ENCODE measurements at places on chromosomes 6 and 20.

GRCh38 chr20:13580707-13581106 is 58.0 kb downstream of the TASP1 start:
- no peak for DNase-seq

GRCh38 chr6:36226438-36227047 is 30.0 kb downstream of the BRPF3 start:
- no peak for DNase-seq

DNA sequence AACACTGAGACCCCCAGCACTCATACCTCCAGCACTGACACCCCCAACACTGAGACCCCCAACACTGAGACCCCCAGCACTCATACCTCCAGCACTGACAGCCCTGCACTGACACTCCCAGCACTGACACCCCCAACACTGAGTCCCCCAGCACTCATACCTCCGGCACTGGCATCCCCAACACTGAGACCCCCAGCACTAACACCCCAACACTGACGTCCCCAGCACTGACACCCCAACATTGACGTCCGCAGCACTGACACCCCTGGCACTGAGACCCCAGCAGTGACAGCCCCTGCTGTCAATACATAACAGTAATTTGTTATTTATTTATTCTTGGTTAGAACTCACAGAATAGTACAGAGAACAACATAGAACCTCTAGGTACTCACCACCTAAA is 58.0 kb downstream of the ERMARD start:
- no peak for DNase-seq

DNA sequence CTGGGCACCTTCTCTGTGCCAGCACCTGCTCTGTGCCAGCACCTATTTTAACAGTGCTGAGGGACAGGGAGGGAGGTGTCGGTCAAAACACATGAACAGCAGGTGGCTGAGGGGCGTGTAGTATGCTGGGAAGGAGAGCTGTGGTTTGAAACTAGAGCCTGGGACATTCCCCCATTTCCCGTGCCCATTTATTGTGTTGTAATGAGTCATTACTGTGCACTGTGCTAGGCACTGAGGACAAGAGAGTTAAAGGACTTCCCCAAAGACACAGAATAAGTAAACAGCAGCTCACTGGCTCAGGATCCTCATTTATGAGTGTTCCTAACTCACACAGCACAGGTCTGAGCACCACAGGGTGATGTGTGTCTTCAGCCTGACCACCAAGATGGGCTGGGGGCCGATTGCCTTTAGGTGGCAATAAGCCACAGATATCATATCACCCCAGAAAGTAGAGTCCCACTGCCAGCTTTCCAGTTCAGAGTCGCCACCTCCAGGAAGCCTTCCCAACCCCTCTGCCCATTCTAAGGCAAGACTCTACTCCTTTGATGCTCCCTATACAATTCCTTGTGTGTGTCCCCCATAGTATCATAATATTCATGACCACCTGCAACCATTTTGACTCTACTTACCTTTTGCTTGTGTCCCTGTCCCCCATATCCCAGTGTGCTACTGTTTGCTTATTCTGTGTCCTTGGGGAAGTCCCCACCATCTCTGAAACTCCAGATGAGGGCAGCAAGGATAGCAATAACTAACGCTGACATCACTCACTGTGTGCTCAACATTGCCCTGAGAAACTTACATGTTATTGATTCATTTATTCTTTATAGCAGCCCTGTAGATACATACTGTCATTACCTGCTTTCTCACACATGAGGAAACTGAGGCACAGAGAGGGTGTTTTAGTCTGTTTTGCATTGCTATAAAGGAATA is 87.3 kb downstream of the TOX2 start:
- DNase-seq: no peak

DNA sequence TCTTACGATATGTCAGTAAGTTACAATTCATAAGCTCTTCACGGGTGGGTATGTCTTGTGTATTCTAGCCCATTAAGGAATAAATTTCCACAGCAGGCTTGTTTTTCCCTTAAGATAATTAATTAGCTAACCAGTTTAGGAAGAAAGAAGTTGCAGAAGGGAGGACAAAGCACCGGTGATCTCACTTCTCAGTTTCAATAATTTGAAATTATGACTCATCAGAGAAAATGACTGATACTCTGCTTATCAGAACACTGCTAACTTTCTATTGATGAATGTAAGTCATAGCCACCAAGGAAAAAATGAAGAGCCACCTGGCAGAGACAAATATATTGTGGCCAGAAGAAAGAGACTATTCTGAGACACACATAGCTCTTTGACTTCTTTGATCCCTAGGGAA is 35.0 kb upstream of the ENTPD6 start:
- no peak for DNase-seq

GRCh38 chr6:166259296-166259977 is 48.8 kb downstream of the PRR18 start:
- no peak for DNase-seq

DNA sequence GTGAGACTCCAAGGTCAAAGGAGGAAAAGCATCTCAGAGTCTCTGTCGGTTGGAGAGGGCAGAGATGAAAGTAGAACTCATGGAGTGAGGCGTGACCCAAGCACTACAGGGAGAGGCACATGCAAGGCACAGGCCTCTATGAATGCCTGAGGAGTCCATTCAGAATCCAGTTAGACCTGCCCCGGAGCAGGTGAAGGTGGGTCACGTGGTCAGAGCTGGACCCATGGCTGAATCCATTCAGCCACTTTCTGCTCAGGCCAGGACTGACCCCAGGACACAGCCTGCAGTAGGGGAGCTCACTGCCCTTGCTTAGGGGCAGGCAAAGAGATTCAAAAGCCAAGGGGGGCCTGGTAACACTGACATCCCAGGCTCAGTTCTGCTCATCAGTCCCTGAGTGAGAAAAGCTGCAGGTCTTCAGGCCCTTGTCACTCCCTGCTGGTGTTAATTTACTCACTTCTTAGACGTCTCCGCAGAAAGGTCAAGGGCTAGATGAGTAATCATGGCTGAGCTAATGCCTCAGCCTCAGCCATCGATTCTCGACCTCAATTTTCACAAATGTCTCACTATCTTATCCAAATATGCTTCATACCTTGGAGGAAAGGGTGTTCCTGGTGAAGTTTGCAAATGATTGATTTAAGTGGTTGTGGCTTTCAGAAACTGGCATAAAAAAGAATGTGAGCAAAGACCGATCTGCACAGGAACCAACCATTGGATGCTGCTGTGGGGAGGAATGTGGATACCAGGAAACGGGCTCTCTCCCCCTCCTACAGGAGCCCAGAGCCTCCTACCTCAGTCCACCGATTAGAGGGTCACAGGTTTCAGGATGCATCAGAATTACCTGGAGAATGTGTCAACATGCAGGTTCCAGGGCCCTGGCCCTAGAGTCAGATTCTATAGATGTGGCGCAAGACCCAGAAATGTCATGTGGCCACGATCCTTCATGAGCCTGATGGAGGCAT is 584.4 kb downstream of the PTPRT start:
- no peak for DNase-seq

GRCh38 chr6:45026003-45026516 is 302.1 kb upstream of the RUNX2 start:
- DNase-seq: peak; percentile 57

DNA sequence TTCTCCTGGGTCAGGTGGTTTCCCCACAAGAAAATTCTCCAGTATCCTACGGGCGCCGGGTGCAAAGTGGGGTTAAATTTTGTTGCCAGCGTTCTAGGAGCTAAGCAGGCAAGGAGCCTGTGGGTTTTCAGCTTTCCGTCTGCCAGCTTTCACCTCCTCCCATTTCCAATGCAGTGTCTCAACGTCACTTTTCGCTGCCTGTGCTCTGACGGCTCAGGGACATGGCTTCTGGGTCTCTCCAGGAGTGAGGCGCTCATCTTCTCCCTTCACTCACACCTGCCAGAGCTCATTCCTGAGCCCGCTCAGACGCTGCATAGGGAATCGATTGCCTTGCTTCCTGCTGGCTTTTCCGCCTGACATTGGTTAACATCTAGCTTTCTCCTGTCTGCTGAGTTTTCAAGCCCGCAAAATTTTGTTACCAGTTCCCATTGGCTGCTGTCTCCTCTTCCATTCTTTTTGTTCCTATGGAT is 7.3 kb upstream of the NAA20 start:
- DNase-seq: no peak

GRCh38 chr6:142567461-142567860 is 265.7 kb downstream of the ADGRG6 start:
- DNase-seq: no peak

GRCh38 chr20:31967830-31968249 is at the start of gene XKR7:
TSS of gene XKR7 (plus strand) at chr20:31968151. CDS start at chr20:31968176, 25 bp downstream.
- no peak for DNase-seq

DNA sequence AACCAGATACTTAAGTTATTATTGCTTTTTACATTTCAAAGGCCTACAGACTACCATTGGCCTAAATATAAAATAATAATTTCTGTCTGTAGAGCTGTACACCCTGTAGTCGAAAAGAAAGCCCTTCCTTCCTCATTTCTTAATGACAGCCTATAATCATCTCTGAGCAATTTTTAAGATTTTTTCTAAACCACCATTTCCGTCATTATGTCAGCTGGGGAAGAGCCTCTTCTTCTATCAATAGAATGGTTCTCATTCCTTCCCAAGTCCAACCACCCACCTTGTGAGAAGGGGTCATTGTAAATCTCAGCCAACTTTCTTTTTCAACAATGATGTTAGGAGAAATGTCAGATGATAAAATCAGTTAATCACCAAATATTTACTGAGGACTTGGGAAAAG is 91.8 kb downstream of the PLEKHG1 start:
- DNase-seq: no peak

DNA sequence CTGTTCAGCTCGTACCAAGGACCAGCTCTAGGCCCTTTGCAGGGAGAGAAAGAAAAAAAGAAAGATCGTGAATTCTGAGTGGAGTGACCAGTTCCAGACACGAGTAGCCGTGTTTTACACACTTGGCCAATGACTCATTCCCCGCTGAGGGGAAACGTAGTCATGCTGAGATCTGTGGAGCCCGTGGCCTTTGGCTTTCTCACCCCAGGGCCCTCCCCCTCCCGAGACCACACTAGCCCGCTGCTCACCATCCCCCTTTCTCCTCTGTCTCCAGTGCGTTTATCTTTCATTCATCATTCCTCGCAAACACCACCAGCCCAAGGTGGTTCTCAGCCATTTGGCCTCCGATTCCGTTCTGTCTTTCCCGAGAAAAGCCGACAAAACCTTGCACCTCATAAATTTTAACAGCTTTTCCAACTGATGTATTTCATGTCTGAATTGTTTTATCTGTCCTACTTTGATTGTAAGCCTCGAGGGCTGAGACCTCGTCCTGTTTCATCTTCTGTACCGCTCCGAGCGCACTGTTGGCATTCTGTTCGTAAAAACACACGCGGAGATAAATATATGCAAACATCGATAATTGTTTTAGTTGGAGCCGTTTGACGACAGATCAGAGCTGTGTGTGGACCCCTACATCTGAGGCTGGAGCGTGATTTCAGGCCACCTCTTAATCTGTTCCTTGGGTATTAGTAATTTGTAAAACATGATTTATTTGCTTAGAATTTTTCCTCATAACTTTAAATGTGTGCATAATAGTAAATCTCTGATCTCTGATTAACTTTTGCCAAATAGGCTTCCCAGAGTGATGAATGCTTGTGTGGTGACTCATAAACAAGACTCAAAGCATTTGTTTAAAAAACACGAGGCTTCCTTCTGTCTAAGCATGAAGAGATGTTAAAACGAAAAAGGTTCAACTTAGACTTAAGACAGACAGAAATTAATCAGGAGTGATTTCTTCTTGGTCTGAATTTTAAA is 336.6 kb downstream of the CDH4 start:
- peak; percentile 90 for DNase-seq

DNA sequence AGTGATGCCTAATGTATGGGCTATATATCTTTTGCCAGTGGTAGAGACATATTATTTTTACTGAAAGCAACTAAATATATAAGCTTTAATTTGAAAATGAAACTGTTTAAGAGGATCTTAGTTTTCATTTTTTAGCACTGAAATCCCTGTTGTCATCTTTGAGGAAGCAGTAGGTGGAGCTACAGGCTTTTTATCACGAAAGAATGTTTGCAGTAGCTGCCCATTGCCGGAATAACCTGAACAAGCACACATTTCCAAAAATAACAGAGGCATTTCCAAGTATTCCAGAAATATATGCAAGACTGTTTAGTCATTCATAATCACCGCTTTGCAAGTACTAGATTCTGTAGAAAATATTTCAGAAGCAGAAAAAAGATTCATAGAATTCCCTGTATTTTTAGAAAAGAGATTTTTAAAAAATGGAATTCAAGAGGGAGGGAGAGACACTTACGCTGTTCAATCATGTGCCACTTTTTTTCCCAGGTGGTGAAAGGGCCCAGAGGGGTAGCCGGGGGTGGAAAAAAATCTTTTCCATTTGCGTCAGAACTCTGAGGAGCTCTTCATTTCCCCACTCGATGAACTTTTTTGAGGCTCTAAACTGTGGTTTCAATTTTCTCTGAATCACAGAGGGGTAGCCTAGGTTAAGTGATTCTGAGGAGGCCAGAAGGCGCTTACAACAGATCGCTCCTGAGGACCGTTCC is 142.5 kb upstream of the FERMT1 start:
- peak; percentile 93 for DNase-seq

DNA sequence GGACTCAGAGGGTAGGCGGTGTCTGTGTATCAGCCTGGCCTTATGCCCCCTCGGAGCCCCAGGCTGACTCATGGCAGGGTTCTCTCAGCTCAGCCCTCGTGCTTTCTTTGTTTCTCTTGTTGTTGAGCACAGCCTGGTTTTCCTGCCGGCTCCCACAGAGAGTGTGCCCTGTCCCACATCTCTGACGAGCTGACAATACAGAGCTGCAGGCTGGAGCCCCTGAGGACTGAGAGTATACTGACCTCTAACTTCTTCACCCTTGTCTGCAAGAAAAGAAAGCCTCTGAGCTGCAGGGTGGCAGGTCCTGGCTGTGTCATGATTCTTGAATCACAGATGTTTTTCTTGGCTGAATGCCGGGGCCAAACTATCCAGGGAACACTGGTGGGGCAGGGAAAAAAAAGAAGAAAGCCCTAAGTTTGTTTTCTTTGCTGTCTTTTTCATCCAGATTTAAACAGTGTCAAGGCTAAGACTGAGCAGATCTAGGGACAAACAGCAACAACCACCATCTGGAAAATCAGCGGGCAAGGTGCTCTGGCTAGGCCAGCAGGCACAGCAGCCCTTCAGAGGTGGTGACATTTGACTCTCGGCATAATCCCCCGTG is 63.3 kb upstream of the ZNF133 start:
- DNase-seq: peak; percentile 63

DNA sequence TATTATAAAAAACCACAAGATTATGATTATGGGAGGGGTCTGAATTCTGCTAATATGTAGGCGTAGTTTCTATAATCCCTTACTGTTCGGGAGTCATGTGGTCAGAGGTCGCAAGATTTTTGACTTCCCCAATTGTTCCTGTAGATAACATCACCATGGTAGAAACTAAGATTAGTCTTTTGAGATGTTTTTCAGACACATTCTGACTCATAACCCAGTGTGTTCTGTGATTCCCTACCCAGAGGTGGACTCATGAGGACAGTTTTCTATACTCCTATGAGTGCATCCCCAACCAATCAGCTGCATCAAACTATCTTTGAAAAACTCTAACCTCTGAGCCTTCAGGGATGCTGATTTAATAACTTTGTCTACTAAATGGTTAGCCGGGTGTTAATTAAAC is 175.5 kb downstream of the RFPL4B start:
- no peak for DNase-seq

DNA sequence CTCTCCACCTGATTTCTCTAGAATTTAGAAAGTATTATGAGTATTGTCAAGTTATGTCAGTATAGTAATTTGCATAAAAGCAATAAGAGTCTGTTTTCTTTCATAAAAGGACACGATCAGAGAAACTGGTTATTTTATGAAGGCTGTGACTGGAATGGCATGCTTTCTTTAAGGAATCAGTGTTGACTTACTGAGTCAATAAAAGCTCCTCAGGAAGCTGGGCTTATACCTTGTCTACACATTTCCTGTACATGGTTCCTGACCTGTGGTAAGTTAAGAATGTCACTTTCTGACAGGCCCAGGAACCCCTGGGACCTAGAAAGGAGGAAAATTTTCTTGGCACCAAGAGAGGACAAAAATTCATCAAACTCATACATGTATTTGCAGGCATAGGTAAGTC is 1224.0 kb upstream of the ADGRB3 start:
- peak; percentile 25 for DNase-seq
